ENCODE measurements at places on chromosomes 3 and 15. TPM values are rescaled to one million over a fixed set of nuclear protein-coding genes. Genes with fewer than 3 reads are reported as not detected.

The ITIH4 gene
- total RNA-seq: 1.6 TPM

The CLDN11 gene
- total RNA-seq: not detected

- DNase-seq: no peak
These were observed 199.4 kb upstream of the THBS1 start for GRCh38 chr15:39381517-39381916.

DNA sequence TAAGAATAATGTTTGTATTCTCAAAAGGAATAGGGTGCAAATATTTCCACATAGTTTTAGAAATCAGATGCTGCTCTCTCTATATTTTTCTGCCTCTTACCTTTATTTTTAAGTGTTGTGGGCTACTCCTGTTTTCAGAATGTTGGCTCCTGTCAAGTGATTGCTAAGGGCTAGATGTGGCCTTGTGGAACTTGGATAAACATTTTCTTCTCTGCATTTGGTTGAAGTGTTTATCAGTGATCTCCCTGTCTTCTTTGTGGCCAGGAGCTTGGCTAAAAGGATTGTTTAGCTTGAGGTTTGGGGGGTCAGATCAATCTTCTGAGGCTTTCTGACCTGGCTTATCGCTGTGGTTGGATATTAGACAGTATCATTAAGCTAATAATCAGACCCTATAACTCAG, 112.6 kb downstream of the TCF12 start:
- DNase-seq: no peak

DNA sequence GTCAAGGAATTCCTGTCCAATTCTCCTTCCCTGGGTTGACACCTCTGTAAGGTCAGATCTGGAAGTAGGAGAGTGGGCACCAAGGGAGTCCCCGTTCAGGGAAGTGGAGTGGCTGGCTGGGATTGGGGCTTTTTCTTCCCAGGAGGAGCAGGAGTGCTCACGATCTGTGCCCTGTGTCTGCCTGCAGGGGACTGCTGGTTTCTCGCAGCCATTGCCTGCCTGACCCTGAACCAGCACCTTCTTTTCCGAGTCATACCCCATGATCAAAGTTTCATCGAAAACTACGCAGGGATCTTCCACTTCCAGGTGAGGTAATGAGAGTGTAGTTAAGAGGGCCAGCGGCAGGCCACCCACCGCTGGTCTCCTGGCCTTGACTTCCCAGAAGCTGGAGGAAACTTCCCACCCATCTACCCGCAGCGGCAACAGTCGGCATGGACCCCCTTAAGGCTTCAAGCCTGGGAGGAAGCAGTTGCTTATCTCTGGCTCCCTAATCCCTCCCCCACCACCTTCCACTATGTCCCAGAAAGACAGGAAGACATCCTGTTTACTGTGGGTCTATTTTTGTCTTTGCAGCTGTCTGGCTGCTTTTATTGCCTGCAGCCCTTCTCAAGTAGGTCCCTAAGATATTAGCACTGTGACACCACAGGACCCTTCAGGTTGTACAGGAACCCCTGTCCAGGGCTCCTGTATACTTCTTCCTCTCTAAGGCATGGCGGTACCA, 26.8 kb downstream of the CAPN3 start:
- no peak for DNase-seq

- DNase-seq: no peak
These were observed 4.7 kb upstream of the SEMA3F start for GRCh38 chr3:50150404-50150750.
